ENCODE measurements at places on chromosomes 2 and 18.

GRCh38 chr2:37644191-37644590 lies 27.3 kb downstream of the CDC42EP3 start:
- DNase-seq = no peak

- DNase-seq = peak; percentile 61
Measured at GRCh38 chr2:171160956-171161740, 455 bp upstream of the TLK1 start.

GRCh38 chr2:241351640-241352031 lies 4.4 kb upstream of the FARP2 start:
- DNase-seq = no peak

GRCh38 chr2:216681683-216682082 lies 13.7 kb downstream of the IGFBP5 start:
- DNase-seq = no peak

GRCh38 chr2:25972049-25972823 lies 10.1 kb downstream of the KIF3C start:
- no peak for DNase-seq

GRCh38 chr2:47569658-47570475 lies 166.9 kb downstream of the MSH2 start:
- DNase-seq = no peak

Data from inflammatory macrophage treated with lipopolysaccharide for 1 hour (primary cell).